Dermis blood vessel endothelial cell (primary cell): ENCODE measurements at places on chromosomes 6 and 20. TPM values are rescaled to one million over a fixed set of nuclear protein-coding genes. Genes with fewer than 3 reads are reported as not detected.

GRCh38 chr20:48308882-48309281, 518.9 kb downstream of the PREX1 start:
- no peak for DNase-seq

DNA sequence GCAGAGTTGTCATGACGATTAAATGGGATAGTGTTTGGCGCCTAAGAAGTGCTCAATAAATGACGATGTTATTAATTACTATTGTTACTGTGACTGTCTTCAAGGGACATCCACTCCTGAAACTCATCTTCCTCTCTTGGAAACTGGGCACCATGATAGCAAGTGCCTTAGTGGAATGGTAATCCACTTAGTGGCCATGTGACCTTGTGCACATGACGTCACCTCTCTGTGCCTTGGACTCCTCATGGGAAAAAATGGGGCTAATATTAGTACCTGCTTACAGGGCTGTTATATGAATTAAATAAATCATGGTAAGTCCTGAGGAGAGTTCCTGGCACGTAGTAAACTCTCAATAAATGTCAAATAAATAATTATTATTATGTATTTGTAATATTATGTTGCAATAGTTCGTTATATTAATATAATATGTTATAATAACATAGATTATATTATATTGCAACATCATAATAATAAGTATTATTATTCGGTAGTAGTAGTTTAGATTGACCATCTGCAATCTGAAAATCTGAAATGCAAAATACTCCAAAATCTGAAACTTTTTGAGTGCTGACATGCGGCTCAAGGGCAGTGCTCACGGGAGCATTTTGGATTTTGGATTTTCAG, 40.9 kb downstream of the EYA2 start:
- no peak for DNase-seq

DNA sequence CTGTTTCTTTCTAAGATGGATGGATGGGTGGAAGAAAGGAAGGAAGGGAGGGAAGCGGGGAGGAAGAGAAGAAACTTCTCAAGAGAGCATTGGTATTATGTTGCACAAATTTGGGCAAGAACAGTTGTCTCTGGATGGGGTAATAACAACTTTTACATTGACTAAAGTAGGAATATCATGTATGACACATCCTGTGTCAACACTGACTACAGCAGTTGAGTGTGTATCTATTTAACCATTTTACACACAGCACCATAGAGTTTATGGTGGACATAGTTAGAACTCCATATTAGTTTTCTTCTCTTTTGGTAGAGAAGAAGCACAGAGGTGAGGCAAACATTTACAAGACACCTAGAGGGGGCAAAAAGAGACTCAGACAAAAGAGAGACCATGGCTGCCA, 44.2 kb upstream of the RNF146 start:
- no peak for DNase-seq

The PHACTR3 gene
- 0.51 and 1.3 TPM in 2 replicates for total RNA-seq

The NUP43 gene
- 29.3 and 31.0 TPM in 2 replicates for total RNA-seq

The SLCO4A1 gene
- total RNA-seq = 3.7 and 4.8 TPM in 2 replicates

- DNase-seq = peak; percentile 94
Observed at GRCh38 chr6:158069800-158070195, 88.1 kb downstream of the SYNJ2 start.

DNA sequence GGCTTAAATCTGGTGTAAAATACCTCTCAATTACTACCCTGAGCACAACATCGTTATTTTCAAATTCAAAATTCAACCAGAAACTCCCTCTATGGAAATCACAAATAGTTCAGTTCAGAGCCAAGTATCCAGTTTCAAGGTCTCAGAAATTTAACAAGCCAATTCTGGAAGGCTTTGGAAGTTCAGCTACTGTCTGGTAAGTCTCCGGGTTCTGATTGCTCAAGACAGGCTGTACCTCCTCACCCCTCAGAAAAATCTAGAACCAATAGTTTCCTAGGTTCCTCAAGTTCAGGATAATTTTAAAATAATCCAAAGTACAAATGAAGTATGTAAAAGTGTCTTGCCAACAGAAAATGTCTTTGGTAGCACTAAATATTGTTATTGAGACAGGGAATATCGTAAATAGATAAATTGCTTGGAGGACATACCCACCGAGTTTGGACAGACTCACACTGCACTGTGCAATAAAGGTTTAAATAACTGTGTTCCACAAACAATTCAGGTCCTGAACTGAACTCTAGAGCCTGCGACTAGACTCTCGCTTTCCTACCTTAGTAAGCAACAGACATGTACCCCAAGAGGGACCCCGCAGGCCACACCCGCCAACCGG, 729 bp downstream of the ATG5 start:
- peak; percentile 13 for DNase-seq

DNA sequence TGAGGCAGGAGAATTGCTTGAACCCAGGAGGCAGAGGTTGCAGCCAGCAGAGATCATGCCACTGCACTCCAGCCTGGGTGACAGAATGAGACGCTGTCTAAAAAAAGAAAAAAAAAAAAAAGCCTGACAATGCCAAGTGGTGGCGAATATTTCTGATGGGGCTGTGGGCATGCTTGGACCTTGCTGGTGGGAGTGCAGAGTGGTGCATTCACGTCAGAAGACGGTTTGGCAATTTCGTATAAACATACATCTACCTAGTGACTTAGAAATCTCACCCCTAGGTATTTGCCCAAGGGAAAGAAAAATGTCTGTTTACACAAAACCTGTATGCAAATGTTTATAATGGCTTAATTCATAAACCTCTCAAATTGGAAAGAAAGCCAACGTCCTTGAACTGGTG, 33.6 kb downstream of the CTCFL start:
- DNase-seq = no peak

DNA sequence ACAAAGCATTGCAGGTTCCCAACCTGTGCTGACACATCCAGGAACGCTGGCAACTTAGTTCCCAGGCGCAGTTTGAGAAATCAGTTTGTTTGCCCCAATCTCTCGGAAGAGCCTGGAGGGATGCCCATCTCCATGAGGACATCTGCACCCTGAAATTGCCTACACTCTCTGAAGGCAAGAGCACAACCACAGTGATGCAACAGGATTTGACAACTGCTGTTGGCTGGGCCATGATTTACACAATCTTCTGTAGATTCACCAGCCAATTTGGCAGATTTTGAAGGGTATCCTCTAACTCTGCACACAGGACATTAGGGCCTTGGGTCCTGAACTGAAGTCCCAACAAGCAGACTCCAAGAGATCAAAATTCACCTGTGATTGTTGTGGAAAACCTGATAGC, 3.4 kb downstream of the APMAP start:
- DNase-seq = no peak
